ENCODE measurements at places on chromosomes 7 and 10.

DNA sequence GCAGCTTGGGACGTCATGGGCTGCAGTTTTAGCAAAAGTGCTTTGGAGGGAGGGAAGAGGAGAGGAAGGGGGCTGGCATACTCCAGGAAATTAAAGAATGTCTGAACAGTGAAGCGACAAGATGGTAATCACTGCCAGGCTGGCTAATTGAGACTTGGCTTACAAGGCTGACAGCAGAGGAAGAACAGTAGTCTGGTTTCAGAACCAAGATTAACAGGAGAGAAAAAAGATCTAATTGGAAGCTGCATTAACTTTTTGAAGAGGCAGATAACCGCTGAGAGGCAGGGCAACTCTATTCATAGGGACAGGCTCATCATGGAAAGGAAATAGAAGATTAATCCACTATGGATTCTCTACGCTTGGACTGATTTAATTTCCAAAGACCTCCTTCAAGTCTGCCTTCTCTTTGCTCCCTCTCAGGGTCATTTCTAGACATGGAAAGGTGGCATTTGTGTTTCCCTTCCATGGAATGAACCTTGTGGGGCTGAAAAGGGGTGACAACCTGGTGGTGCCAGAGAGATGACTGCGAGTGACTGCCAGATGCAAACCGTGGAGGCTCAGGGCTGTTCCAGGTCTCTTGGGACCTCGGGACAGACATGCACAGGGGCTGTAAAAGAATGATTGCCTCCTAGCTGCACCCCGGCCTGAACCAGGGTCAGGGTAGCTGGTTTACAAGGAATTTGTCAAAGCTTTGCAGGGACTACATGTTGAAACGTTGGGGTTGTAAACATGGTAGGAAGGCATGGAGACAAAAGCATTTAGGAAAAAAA lies 210.2 kb upstream of the NPY start:
- DNase-seq = no peak

- no peak for DNase-seq
These were observed at the start of gene LDB3 for GRCh38 chr10:86668297-86669165. Gene LDB3, plus strand, starts transcription at chr10:86668511. Its CDS starts 181 bp downstream, at chr10:86668692.

GRCh38 chr7:110889335-110889734 lies 201.6 kb upstream of the LRRN3 start:
- DNase-seq = no peak

GRCh38 chr10:98038288-98038687 lies 7.9 kb upstream of the CRTAC1 start:
- DNase-seq = no peak

GRCh38 chr10:130570074-130570473 lies 433.9 kb downstream of the GLRX3 start:
- no peak for DNase-seq

DNA sequence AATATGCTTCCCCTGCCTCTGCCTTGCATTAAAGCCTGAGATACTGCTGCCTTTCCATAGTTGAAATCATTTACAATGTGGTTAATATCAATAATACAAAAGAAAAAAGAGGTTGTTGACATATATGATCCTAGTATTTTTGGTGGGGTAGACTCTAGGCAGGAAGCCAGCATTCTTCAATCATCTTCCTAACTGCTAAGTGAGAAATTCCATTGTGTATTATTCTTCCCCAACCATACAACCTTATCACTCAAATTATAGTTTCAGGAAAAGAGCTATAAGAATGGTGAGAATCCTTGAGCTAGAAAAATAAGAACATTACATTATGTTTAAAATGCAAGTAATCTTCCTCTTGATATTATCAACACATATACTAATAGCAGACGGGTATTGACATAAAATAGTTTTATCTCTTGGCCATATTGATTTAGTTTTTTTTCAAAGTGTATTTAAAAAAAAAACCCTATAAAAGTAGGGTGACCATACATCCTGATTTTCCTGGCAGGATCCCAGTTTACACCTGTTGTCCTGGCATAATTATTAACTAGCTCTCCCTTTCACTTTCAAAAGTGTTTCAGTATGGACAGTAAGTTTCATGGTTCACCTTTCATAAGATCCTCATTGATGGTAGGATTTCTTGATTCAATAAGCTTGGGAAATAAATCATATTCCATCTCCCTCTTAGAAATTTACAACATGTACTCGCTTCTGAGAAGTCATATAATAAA lies 33.4 kb upstream of the WASL start:
- DNase-seq = no peak

GRCh38 chr7:93119191-93119905 lies 1.6 kb upstream of the SAMD9 start:
- DNase-seq = no peak

GRCh38 chr7:135330088-135330487 lies 96.5 kb downstream of the STRA8 start:
- DNase-seq = no peak

GRCh38 chr7:79968077-79968648 lies 166.5 kb upstream of the GNAI1 start:
- no peak for DNase-seq

DNA sequence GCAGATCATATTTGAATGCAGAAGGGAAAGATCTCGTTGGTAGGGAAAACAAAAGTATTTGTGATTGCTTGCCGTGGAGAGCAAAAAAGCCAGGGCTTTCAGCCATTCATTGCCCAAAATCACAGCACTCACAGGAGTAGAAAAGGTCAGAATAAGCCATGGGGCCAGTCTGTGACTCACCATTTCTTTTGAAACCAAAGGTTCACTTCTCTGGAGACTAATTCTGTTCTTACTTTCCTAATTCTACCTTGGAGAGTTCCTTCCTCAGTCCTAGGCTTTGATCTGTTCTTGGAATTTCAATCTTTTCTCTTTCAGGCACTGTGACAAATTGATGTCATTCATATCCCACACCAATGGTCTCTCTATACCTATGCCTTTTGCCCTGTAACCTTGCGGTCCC lies 54.1 kb upstream of the FAM180A start:
- no peak for DNase-seq

- no peak for DNase-seq
These were observed 885.0 kb upstream of the LRRN3 start for GRCh38 chr7:110205899-110206298.
